Bone marrow (tissue), 2 donors: ENCODE measurements at places on chromosomes 16 and 17.

DNA sequence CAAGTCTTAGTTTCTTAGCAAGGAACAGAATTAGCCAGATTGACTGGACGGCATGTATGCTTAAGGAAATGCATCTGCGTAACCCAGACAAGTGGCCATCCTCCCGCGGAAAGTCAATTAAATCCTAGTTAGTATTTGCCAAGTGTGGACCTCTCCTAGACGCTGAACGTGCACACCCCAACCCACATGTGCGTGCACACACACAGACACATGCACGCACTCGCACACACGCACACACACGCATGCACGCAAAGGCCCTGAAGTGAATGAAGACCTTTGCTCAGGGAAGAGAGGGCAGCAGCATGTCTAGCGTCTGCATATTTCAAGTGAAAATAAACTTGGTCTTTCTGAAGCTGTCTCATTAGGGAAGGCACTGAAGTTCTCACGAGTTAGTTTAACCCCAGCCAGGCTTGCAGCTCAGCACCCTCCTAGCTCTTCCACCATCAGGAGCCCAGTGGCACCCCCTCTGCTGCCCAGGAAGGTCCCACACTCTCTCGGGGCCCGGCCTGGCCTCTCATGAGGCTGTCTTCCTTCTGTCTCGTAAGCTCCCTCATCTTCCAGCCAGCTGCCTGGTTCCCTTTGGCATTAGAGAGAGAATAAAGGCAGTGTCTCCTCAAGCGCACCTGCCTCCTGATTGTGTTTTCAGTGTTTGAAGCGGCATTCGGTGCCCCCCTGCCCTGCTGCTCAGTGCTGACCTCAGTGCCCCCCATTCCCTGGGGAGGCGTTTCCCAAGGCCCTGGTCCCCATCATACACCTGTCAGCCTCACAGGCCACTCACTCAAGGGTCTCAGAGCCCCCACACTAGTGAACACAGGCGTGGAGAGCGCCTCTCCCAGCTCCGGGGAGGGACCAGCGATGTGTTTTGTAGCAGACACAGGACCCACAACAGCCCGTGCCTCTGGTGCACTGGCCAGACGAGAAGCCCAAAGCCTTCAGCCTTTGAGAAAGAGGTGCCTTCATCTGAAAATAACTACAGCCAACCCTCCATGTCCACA is 52.2 kb upstream of the CHMP6 start:
- DNase-seq = no peak

DNA sequence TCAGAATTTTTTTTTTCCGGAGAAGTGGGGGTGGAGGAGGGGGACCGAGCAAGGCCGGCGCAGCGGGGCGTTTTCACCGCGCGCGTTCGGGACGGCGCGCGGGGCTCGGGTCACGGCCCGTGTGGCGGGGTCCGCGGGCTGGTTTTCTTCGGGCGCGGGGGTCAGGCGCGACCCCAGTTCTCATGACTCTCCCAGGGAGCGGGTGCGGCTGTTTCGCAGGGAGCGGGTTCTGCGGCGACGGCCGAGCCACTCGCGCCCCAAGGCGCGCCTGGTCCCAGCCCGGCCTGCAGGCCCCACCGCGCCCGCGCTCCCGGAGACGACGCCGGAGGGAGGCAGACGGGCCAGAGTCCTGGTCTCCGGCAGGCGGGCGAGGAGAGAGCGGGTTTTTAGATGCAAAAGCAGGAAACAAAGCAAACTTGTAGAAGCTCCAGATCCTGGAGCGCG is 1.0 kb downstream of the BAHCC1 start:
- no peak for DNase-seq

- DNase-seq = no peak
These were observed 44.7 kb upstream of the ACSF3 start for GRCh38 chr16:89048871-89049422.

GRCh38 chr17:41803049-41804020 is 8.4 kb downstream of the P3H4 start:
- DNase-seq = no peak

DNA sequence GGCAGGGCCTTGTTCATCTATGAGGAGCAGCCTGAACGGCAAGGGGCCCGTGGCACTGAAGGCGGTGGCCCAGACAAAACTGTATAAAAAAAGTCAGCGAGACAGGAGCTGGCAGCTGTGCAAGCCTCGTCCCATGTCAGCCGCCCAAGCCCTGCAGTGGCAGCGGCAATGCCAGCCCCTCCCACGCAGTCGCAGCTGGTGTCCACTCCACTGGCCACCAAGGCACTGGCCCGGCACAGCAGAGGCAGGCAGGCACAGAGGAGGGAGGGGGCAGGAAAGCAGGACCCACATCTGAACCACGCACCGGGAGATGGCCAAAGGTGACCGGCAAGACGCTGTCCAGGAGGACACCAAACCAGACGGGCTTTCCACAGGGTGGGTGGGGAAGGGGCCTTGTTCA is 15.9 kb upstream of the C16orf95 start:
- no peak for DNase-seq

DNA sequence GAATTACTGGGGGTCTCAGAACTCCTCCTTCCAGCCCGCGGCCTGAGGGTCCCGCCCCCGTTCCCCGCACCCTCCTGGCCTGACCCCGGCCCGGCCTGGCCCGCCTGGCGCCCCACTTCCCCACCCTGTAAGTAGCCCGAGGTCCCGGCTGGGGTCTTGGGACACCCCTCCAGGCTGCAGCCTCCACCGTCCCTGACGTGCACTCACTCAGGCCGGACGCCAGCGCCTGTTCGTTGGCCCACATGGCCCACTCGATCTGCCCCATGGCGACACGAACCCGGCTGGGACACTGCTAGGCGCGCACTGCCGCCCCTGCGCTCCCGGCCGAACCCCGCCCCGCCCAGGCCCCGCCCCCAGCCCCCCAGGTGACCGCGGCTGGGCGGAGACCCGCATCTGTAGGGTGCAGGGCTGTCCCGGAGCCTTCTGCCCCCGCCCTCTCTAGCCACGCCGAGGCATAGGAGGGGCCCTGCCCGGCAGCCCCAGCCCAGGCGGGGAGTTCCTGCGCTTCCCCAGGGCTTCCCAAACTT is at the start of gene CYBA:
Gene CYBA, minus strand, starts transcription at position 305 of the 527 bp plus-strand sequence. Its CDS starts 40 bp downstream, at position 265.
- DNase-seq = peak; percentile 65

- DNase-seq = peak; percentile 56
These were observed 12.0 kb upstream of the RNF157 start for GRCh38 chr17:76252040-76252954.

DNA sequence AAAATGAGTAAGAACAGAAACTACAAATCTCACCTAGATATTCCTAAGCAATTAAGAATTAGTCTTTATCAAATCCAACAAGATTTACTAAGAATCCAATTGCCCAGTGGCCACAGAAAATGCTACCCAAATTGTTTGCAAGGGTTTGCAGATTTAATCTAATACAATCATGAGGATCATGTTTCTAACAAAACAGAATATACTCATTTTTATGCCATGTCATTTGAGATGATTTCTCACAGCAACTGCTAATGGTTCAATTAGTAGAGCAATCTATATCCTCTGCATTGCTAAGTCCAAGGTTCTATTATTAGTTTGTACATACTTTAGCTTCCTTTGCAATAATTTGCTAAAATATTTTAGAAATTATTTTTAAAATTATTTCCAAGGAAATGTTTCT is 41.2 kb downstream of the HELZ start:
- DNase-seq = no peak

GRCh38 chr17:45896803-45897693 is 2.7 kb downstream of the MAPT start:
- DNase-seq = no peak

- peak; percentile 15 for DNase-seq
These were observed 701 bp upstream of the DPEP2 start for GRCh38 chr16:67999985-68000384.

GRCh38 chr17:1592751-1593629 is 30.4 kb upstream of the PITPNA start:
- peak; percentile 67 for DNase-seq

- no peak for DNase-seq
These were observed 96.4 kb upstream of the RPL38 start for GRCh38 chr17:74107107-74107506.

DNA sequence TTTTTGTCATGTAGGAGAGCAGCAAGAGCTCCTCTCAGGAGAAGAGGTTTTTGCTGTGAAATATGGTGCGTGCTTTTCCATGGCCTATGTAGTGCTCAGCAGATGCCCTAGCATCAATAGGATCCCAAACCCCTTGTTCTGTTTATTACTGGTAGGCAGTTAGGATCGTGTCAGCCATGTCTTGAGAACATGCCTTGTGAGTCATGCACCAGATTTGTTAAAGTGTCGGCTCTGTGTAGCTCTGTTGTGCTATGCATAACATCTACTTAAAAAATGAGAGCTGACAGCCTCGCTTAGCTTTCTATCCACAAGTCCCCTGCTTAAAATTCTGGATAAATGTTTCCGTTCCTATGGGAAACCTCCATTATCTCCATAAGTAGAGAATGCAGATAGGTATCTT is 4.4 kb upstream of the EIF4A3 start:
- DNase-seq = no peak

DNA sequence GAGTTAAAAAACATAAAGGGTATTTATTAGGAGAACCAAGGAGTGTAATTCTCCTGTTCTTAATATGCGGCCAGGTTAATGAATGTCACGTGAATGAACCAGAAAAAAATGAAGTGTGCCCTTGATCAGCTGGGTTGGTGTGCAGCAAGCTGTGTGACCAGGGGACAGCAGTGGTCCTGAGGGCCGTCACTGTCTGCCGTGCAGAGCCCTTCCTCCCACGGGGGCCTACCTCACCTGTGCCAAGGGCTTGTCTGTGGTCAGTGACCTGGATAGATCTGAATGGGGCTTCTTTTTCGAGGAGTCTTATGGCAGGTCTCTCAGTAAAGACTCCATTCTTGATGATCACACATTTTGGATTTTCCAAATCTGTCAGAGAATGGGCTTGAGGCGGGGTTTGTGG is 17.7 kb upstream of the STH start:
- DNase-seq = no peak

DNA sequence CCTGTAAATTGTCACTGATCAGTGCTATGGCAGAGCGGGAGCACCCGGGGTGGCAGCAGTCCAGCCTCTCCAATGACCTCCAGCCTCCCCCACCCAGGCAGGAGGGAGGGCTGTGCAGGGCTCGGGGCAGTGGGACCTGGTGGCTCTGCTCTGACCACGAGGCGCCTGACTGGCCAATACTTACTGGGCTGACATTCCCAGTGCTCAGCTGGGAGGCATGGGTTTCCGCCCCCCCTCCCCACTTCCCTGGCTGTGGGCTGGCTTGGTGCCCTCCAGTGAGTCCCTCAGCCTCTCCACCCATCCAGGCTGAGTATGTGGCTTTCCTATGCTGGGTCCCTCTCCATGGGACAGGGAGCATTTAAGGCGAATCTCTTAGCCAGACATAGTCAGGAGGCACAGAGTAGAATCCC is 2.7 kb downstream of the SOCS3 start:
- DNase-seq = no peak

DNA sequence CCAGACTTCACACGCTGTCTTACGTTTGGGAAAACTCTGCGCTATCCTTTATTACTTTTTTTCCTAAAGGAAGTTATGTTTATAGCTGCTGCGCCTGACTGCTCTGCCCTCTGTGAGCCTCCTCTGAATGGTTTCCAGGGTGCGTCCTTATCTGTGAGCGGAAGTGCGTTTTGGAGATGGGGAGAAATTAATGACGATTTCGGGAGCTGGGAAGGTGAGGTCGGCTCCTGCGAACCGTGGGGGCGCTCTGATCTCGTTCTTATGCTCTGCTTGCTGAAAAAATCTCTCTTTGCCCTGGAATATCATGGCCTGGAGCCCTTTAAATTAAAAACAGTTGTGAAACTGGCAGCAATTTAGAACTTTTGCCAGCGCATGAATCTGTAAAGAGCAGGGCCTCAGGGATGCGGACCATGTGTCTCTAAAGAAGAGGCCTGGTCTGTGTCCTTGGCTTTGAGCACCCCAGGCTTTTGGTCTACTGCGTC is 135.7 kb upstream of the ZFHX3 start:
- no peak for DNase-seq

- no peak for DNase-seq
These were observed 127.9 kb downstream of the ENGASE start for GRCh38 chr17:79202480-79202879.

DNA sequence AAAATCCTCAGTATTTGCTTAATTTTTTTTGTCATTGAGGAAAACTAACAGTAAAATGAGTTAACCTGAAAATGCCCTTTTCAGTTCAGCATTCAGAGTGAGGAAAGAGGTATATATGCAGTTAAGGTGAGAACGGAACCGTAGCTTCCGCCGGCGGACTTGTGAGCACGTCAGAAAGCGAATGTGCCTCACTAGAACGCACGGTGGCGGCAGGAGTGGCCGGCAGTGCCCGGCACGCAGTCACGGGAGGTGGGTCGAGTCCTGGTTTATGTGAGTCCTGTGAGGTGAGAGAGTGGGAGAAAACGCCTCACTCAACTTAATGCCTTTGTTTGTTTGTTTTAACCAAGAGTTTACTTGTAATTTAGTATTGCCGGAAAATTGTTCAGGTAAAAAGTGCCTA is 6.1 kb downstream of the SEC14L1 start:
- no peak for DNase-seq

GRCh38 chr16:67198238-67198734 is 645 bp upstream of the ELMO3 start:
- DNase-seq = peak; percentile 29

DNA sequence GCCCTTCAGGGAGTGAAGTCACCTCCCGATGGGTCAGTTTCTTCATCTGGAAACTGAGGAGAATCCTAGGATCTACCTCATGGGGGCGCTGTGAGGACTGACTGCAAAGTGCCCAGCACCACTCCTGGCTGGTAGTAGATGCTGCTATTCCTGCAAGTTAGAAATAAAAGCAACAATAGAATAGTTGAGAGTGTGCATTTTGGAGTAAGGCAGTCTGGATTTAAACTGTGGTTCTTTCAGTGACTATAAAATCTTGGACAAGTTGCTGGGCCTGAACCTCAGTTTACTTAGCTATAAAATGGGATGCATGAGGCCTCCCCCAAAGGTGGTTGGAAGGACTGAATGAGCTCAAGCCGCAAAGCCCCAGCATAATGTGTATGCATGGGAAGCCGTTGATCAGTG is 70.6 kb downstream of the CYB5B start:
- no peak for DNase-seq

DNA sequence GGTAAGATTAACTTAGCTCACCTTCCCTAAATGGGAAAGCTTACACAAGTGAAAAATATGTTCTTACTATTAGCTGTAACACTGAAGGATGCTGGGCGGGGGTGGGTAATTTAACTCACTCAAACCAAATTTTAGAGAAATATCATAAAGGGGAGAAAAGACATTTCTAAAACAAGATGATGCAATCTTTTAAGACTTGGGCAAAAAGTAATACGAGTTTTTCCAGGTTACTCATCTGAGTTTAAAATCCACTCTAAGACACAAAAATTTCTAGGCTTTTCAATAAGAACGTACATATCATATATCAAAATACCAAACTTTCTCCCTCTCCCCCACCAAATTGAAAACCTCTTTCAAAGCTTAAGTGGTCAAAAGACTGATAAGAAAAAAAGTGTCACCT is 228.8 kb downstream of the CEP112 start:
- DNase-seq = no peak

GRCh38 chr17:8867361-8867981 is at the start of gene PIK3R6:
Gene PIK3R6 (minus strand): TSS chr17:8867674. CDS start chr17:8849794, 17,880 bp downstream.
- no peak for DNase-seq

GRCh38 chr16:84652566-84652965 is 4.3 kb downstream of the KLHL36 start:
- no peak for DNase-seq

GRCh38 chr16:26963109-26963508 is 103.6 kb upstream of the C16orf82 start:
- DNase-seq = no peak
